ENCODE measurements at places on chromosomes 16 and 17. TPM values are rescaled to one million over a fixed set of nuclear protein-coding genes. Genes with fewer than 3 reads are reported as not detected.

Gene DYNLRB2
- 3.6 TPM for total RNA-seq

Gene SCGB1C2
- total RNA-seq, result not detected

Gene ZNF23
- 11.8 TPM for total RNA-seq

Gene MT3
- total RNA-seq, result not detected

Gene HAS3
- total RNA-seq, result 1.1 TPM

Gene RNF112
- 1.3 TPM for total RNA-seq

Gene RPGRIP1L
- 21.3 TPM for total RNA-seq

Gene AATK
- 12.2 TPM for total RNA-seq

Gene FSCN2
- 4.8 TPM for total RNA-seq

Gene TNP2
- total RNA-seq, result not detected

Gene KDM8
- 12.5 TPM for total RNA-seq

Gene GPR142
- 6.6 TPM for total RNA-seq

Gene ZMYND15
- total RNA-seq, result 0.18 TPM

Gene FADS6
- 0.42 TPM for total RNA-seq

Gene TVP23A
- 8.5 TPM for total RNA-seq

Gene CIITA
- total RNA-seq, result not detected

Gene KRTAP4-3
- total RNA-seq, result not detected

Gene ACAP1
- total RNA-seq, result not detected

Gene SMIM5
- 4.4 TPM for total RNA-seq

Gene MGAT5B
- total RNA-seq, result 2.8 TPM

Gene ADAM11
- 1.4 TPM for total RNA-seq

Gene NXPH3
- total RNA-seq, result 0.20 TPM

Gene AKTIP
- total RNA-seq, result 36.5 TPM

Gene PIPOX
- 5.3 TPM for total RNA-seq

Gene SSTR5
- 1.4 TPM for total RNA-seq

Gene SCARF1
- total RNA-seq, result 0.69 TPM

Gene MYO15A
- 3.3 TPM for total RNA-seq

Gene RNF157
- total RNA-seq, result 45.9 TPM

Gene KRTAP4-9
- not detected for total RNA-seq

Gene FLOT2
- 125 TPM for total RNA-seq

Gene ZNF423
- 47.7 TPM for total RNA-seq

Gene MFAP4
- 2.5 TPM for total RNA-seq

Gene C16orf74
- 0.42 TPM for total RNA-seq

Gene KCNJ18
- not detected for total RNA-seq

Gene CACNG1
- 0.22 TPM for total RNA-seq

Gene CLEC3A
- total RNA-seq, result not detected

Gene OR1A1
- not detected for total RNA-seq

Gene SHCBP1
- total RNA-seq, result 8.3 TPM

Gene C17orf58
- 12.9 TPM for total RNA-seq

Gene HEATR9
- total RNA-seq, result not detected

Gene SLFN14
- not detected for total RNA-seq

Gene SLC9A5
- 3.4 TPM for total RNA-seq

Gene NPIPA7
- total RNA-seq, result 10.3 TPM

Gene ITGAD
- total RNA-seq, result not detected

Gene P2RX1
- total RNA-seq, result 0.60 TPM

Gene SERPINF2
- 68.6 TPM for total RNA-seq
